Renal cortical epithelial cell (primary cell): ENCODE measurements at places on chromosomes 13 and 19.

- peak; percentile 13 for DNase-seq
Measured at GRCh38 chr13:60654415-60654814, 257.4 kb downstream of the TDRD3 start.

- DNase-seq = no peak
Measured at GRCh38 chr19:8618751-8619150, 8.2 kb upstream of the ADAMTS10 start.

- DNase-seq = peak; percentile 77
Measured at GRCh38 chr13:75762076-75762937, 126.2 kb downstream of the LMO7 start.

DNA sequence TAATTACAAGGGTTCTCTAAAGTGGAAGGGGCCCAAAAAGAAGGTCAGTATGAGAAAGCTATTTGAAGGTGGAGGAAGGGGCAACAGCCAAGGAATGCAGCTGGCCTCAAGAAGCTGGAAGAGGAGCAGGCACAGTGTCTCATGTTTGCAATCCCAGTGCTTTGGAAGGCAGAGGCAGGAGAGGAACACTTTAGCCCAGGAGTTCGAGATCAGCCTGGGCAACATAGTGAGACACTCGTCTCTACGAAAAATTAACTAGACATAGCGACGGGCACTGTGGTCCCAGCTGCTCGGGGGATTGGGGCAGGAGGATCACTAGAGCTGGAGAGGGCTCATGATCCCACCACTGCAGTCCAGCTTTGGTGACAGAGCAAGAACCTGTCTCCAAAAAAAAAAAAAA lies 656 bp upstream of the NEK3 start:
- DNase-seq = no peak

GRCh38 chr13:112641456-112642089 lies 48.3 kb upstream of the ATP11A start:
- no peak for DNase-seq

GRCh38 chr19:6017576-6017975 lies 39.6 kb upstream of the RANBP3 start:
- no peak for DNase-seq

GRCh38 chr13:99980201-99980823 lies 1.3 kb upstream of the ZIC2 start:
- DNase-seq = no peak

GRCh38 chr13:112968380-112968909 lies 569 bp upstream of the MCF2L start:
- DNase-seq = no peak

DNA sequence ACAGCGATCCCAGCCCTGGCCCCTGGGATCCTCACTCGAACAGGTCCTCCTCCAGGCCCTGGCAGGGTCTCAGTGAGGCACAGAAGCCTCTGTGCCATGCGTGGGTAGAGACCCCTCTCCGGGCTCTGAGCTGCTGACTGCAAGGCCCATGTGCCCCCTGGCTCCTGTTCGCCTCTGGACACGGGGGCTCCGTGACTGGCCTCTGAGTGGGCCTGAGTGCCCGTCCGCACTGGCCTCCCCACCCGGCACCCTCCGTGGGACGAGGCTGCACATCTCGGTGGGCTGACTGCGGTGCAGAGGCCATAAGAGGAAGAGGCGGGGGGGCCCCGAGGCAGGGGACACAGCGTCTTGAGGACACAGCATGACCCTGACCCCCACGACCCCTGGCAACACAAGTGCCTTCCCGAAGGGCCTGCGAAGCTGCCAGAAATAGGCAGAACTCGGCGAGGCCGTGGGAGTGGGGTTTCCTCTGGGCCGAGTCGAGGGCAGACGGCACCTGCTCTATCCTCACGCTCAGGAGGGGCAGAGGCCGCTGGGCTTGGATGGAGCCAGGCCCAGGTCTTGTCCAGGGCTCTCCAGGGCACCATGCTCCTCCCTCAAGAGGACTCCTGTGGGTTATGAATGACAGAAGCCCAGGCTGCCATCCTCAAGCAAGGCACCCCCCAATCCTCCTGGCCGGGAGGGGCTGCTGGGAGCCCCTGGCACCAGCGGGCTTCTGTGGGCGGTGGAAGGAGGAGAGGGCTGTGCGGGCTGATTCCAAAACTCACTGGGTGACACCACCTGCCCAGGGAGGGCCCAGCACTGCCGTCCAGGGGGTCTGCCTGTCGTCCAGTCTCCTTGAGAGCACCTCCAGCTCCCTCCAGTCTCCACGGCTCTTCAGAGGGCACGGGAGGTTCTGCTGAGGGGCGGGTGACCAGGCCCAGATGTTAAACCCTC lies 52.6 kb downstream of the RASA3 start:
- no peak for DNase-seq

- no peak for DNase-seq
Measured at GRCh38 chr13:51925865-51926527, 64.2 kb downstream of the CCDC70 start.

DNA sequence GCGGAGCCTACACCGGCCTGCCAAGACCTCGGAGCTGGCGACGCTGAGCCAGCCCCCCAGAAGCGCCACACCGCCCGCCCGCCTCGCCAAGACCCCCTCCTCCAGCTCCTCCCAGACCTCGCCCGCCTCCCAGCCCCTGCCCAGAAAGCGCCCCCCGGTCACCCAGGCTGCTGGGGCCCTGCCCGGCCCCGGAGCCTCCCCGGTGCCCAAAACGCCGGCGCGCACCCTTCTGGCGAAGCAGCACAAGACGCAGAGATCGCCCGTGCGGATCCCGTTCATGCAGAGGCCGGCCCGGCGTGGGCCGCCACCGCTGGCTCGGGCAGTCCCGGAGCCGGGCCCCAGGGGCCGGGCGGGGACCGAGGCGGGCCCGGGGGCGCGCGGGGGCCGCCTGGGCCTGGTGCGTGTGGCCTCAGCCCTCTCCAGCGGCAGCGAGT lies 10.2 kb downstream of the C19orf25 start:
- DNase-seq = no peak

DNA sequence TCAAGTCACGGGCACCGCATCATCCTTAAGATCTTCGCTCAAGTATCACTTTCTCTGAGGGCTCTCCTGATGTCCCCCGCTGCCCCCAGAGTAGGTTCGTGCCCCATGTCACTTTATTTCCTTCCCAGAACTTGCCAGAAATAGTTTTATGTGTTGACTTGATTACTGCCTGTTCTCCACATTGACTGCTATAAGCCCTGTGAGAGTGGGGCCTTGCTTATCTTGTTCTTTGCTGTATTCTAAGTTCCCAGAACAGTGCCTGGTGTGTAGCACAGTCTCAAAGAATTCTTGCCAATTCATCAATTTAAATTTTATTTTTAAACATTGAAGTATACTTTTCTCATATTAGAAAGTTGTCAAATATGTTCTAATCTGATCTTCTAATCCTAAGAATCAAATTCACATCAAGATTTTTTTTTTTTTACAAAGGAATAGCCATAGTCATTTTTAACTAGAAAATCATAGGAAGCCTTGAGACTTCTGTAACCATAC lies 32.1 kb upstream of the GPR183 start:
- DNase-seq = no peak
